ENCODE measurements at places on chromosomes 1 and 21.
A peak's percentile ranks its signal among the peaks of the same experiment; 100 is the strongest.

- DNase-seq, result no peak
Measured at GRCh38 chr1:158049853-158050252, 56.4 kb downstream of the KIRREL1 start.

- DNase-seq, result no peak
Measured at GRCh38 chr1:193060938-193061337, 1.5 kb downstream of the RO60 start.

- DNase-seq, result no peak
Measured at GRCh38 chr1:81666586-81666985, 134.1 kb upstream of the ADGRL2 start.

GRCh38 chr21:37384416-37384815, 17.8 kb downstream of the DYRK1A start:
- no peak for DNase-seq

GRCh38 chr21:29018540-29018939, 609 bp downstream of the RWDD2B start:
- no peak for DNase-seq

GRCh38 chr21:32442566-32443318, 30.2 kb downstream of the EVA1C start:
- no peak for DNase-seq

- DNase-seq, result no peak
Measured at GRCh38 chr1:87863317-87863716, 534.6 kb downstream of the LMO4 start.

- DNase-seq, result no peak
Measured at GRCh38 chr1:29355375-29355774, 119.1 kb downstream of the PTPRU start.

DNA sequence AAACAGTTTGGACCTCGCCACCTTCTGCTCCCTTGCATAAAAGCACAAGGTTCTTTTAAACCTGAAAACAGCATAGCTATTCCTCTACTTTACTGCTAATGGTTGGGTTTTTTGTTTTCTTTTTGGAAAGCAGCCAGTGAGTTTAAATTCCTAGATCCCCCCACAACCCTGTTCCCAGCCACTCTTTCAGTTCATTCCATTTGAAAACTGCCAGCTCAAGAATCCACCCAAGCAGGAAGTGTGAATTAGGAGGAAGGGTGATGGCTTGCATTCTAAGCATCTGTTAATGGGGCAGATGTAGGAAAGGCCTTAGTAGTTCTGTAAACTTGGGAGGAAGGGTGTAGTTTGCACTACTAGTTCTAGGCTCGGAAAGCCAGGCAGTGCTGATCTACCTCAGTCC, 172.9 kb upstream of the HOOK1 start:
- DNase-seq, result peak; percentile 14

- DNase-seq, result no peak
Measured at GRCh38 chr1:186605762-186606350, 74.4 kb downstream of the PTGS2 start.

GRCh38 chr1:100423832-100424337, 71.6 kb downstream of the CDC14A start:
- DNase-seq, result no peak

GRCh38 chr1:186753241-186753640, 73.0 kb upstream of the PTGS2 start:
- DNase-seq, result no peak

GRCh38 chr1:78691995-78692747, 42.5 kb downstream of the IFI44 start:
- no peak for DNase-seq

- no peak for DNase-seq
Measured at GRCh38 chr1:7012461-7012924, 227.2 kb downstream of the CAMTA1 start.

DNA sequence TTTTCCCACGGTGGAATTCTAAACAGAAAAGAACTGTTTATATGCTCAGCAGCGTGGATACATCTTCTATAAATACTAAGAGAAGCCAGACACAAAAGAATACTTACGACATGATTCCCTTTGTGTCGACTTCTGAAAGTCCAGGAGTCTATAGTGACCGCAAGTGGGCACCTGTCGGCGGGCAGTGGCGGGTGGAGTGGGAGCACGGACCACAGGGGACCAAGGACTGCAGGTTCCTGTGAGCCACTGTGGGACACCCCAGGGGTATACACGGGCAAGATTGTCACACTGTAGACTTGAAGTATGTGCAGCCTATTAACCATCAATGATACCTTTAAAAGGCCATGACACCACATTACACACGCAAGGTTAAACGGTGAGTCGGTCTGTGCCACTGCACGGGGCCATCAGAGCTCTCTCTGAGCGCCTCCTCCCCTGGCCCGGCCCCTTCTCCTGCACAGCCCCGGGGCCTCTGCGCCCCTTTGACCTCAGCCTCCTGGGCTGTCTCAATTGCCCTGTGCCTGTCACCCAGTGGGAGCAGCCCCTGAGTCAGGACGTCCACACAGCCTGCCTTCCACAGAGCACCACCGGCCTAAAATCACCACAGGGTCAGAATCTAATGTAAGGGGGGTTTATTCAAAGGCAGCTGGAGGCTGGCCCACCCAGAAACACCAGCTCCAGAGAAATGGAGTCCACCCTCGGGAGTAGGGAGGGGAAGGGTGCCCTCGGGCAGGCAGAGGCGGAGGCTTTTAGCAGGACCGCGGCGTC, 90.0 kb upstream of the COL6A1 start:
- DNase-seq, result no peak

DNA sequence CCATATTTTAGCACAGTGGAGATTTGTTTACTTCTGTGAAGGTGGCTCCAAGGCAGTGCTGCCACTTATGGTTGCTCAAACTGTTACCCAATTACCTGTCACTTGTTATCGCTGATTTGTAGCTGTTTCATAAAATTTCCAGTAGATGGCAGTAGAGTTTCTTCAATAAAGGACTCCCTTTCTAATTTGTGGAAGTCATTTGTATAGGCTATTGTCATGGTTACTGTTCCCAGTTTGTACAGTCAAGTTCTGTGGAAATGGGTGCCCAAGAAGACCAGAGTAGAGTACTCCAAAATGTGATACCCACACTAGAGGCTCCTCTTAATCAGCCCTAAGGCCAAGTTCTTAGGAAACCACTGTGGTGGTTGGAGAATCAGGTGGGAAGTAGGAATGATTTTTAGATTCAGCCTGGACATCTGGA, 186.1 kb downstream of the CLEC20A start:
- peak; percentile 70 for DNase-seq

DNA sequence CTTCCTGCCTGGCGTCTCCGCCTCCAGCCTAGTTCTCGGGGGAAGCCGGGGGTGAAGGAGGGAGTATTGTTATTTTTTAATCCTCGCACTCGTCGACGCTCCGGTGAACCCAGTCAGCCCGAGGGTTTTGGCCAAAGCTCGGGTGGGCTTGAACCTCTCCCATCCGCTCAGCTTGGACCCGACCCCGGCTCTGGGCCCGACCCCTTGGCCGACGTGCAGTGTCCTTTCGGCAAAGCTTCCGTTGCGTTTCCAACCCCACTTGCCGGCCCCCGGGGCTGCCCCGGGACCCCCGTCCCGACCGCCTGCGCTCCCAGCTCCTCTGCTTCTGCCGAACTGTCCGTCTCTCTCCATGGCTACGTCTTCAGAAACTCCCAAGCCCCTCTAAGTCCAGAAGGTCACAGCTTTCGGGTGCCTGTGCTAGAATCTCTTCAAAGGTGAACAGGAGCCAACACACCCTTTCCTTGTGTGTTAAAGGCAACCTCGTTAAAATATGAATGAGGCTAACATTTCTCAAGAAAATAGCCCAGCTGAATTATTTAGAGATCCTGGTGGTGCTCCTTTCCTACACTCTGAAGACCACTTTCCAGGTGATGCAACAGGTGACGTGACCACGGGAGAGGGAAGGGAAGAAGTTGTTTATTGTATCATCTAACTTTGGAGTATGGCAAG, 647 bp downstream of the DESI2 start:
- no peak for DNase-seq

DNA sequence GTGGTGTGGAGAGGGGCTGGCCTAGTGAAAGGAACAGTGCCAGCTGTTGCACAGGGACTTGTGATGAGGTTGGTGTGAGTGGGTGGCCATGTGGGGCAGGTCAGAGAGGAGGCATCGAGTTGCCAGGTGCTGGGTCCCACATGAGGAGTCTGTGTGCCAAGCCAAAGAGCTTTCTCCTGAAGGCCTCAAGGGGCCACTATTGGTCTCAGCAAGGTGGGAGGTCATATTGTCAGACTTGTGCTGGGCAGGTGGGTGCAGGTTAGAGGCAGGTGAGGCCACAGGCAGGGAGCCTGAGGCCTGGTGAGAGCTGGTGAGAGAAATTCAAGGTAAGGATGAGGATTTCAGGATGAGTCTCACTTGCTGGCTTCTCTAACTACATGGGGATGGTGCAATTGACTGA, 256.8 kb downstream of the DISC1 start:
- DNase-seq, result no peak

GRCh38 chr1:158916085-158916484, 15.3 kb upstream of the PYHIN1 start:
- DNase-seq, result no peak

DNA sequence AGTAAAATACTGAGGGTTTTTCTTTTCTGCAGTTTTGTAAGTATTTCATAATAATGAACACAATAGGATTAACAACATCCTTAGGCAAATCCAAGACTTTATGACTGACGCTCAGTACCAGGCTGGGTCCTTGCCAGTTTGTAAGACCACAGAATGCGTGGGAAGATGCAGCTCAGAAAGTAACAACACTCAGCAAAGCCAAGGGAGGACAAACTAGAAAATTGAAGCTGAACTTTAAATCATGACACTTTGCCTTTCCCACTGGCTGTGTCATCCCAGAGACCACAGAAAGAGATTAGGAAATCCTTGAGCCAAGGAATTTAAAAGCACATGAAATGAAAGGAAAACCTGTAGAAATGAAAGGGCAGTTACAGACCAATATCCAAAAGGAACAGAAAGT, 426.3 kb upstream of the CHRM3 start:
- DNase-seq, result no peak

DNA sequence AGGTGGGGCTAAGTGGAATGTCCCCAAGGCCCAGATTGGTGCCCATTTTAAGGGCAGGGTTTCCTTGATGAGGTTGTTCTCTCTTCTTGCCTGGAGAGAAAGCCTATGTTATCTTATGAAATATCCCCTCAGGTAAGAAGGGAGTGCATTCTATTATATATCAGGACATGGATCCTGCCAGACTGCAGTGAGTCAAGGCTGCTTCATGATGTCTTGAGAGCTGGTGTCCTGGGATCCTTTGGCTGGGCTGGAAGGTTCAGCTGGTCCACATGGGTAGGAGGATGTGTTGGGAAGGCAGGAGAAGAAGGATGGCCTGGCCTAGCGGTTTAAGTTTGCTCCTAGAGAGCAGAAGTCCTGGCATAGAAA, 207.6 kb downstream of the ROR1 start:
- DNase-seq, result no peak

GRCh38 chr21:46229133-46229922, 754 bp upstream of the LSS start:
- DNase-seq, result no peak

GRCh38 chr1:20233866-20234265, 47.5 kb upstream of the PLA2G2C start:
- DNase-seq, result peak; percentile 48

GRCh38 chr1:30304080-30304479, 419.3 kb downstream of the MATN1 start:
- no peak for DNase-seq

DNA sequence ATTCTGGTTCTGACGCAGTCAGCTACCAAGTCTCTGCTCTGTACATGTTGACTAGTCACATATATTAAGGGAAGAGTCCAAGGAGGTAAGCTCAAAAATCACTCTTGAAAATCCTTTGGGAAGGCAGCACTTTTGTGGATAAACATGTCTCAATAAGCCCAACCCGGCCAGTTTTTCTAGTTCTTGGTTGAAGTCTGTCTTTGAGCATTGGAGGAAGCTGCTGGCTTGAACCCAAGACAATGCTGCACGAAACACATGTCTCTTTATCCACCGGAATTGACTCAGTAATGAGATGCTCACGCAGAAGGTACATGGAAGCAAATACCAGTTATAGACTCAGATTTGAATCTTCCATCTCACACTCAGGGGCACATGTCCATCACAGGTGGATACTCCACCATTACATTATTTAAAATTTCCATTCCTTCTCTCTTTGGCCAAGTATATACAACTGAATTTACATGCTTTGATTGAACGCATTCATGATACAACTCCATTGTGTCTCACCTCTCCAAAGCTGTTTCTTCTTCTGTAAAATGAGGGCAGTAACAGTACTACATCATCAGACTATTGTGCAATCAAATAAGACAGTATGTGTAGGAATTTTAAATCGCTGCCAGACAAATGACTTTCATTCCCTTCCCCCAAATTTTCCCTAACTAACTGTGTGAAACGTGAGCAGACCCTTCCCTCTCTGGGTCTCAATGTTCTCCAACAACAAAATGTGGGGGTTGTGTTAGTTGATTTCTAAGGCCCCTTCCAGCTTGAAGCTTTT, 9.6 kb upstream of the GUCA2A start:
- DNase-seq, result no peak

DNA sequence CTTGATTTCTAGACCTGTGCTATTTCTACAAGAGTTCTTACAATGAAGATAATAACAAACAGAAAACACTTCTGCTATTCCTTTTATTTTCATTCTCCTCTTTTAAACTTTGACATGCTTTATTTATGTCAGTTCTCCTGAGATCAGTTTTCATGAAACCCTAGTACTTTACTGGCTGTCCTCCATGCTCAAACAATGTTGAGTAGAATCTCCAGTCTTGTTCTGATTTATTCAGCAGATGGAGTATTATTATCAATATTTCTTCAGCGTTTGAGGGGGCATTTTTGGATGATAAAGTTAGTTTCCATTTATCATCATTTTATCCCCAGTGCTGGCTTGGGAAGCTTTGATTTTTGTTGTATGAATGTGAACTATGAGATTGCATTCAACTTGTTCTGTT, 85.9 kb upstream of the WARS2 start:
- no peak for DNase-seq

GRCh38 chr1:24301785-24302175, 17.4 kb upstream of the GRHL3 start:
- DNase-seq, result no peak

- DNase-seq, result peak; percentile 49
Measured at GRCh38 chr1:77126307-77126706, 92.9 kb downstream of the PIGK start.

DNA sequence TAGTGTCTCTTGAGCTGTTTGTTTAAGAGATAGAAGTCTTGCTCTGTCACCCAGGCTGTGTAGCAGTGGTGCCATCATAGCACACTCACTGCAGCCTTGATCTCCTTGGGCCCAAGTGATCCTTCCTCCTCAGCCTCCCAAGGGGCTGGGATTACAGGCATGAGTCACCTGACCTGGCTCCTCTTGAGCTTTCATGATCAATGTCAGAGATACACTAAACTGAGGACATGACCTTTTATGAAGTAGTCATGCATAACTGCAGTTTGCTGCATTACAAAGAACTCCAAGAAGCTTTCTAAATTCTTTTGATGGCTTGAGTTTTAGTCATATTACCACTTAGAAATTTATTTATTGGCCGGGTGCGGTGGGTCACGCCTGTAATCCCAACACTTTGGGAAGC, 77.7 kb downstream of the CC2D1B start:
- no peak for DNase-seq
